ENCODE measurements at places on chromosomes 1 and 21.

GRCh38 chr1:183318433-183318832, 99.7 kb downstream of the NMNAT2 start:
- no peak for DNase-seq

- no peak for DNase-seq
Observed at GRCh38 chr1:233229288-233229687, 66.2 kb downstream of the PCNX2 start.

DNA sequence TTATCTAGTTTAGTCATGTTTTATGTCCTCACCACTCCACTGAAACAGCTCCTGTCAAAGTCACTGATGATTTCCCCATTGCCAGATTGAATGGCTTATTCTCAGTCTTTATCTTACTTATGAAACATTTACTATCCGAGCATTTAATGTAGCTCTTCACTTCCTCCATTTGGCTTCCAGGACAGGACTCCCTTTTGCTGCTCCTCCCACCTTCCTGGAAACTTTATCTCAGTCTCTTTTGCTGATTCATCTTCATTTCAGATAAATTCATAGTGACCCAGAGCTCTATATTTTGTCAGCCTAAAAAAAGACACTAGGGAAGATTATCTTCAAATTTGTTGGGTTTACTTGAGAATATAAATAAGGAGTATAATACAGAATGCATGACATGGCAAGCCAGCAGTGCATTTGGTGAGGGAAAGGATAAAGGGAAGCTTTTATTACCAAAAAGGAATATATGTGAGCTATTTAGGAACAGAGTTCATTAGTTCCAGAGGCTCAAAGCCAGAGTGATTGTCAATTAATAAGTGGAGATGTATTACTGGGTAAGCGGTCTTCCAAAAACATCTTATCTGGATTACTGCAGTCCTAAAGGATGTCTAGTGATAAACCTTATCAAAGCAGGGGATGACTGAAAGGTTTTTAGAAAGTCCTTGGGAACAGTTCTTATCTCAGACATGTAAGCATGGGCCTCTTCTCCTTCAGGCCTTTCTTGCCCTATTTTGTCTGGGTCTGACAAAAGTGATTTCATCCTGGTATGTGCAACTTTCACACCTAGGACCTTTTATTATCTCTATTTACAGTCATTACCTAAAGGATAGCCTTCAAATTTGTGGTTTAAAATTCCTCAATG, 25.6 kb downstream of the IL23R start:
- DNase-seq = no peak

- DNase-seq = no peak
Observed at GRCh38 chr1:10968411-10968826, 44.0 kb upstream of the TARDBP start.

- peak; percentile 69 for DNase-seq
Observed at GRCh38 chr21:29372063-29372802, 73.5 kb downstream of the BACH1 start.

DNA sequence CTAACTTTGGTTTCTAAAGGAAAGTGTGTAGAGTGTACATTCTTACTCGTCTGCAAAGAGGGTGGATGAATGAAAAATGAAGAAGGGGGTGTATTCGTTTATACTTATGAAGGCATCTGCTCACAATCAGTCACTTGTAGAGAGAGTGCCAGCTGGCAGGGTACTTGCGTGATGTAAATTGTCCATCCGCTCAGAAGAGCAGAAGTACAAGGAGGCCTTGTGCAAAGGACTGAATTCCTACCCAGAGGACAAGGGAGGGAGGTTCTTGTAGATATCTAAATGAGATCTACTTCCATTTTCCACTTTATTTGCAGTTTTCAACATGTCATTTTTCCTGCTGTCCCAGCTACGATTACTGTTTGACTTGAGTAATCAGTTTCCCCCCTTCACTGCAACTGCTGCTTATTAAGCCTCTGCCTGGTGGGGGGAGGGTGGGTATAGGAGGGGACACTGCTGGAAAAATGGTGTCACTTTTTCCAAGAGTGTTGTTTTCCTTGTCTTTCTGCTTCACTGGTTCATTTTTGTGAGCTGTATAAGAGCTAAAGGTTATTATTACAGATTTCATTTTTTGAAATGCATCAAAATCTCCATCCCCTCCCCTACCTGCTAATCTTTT, 67.3 kb downstream of the LAMC1 start:
- no peak for DNase-seq

DNA sequence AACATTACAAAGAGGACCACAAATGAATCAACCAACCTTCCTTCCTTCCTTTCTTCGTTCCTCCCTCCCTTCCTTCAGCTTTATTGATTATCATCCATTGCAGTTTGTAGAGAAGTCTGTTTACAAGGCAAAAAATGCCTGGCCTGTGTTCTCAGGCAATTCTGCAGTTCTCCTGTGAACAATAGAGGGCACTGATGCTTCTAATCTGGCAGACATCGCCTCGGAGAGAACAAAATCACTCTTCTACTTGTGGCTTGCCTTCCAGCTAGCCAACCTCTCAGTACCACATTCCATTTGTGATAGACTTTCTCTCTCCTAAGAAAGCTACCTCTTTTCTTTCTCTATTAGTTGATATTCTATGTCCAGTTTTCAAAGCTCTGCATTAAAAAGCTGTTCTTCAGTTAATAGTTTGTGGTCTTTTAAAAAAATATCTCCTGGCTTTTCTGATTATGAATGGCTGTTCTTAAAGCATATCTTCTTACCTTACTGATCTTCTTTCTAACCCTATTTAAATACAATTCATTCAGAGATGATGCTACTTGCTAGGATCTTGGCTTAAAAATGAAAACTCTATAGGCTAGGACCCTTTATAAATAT, 26.9 kb upstream of the ESRRG start:
- no peak for DNase-seq

DNA sequence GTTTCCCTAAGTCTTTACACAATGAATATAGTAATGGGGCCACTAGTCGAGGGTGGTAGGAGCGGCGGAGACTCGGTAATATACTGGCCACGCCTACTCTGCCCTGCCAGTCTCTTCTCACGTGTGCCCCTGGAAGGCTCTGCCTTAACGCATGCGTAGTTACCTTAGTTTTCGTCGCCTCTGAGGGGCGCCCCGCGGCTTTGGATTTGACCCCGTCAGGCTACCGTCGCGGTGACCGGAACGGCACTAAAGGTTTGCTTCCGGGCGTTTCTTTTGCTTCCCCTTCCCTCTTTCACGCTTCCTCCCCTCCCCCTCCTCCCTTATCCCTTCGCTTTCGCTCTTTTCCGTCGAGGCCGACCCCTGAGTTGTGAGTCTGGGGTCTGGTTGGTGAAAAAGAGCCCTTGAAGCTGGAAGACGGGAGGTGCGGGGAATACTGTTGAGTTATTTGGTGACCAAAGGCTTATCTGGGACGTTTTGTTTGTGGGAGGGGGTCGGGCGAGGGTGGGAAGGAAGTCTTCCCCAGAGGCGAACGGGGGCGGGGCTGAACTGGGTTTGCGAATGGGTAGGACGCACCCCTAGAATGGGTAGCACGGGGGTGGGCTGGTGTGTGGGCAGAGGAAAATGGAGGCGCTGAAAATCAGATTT, at the start of gene SETDB1:
SETDB1 (plus strand) TSS at position 267 of the 645 bp plus-strand sequence. CDS start 1,352 bp downstream, outside the sequence.
- DNase-seq = peak; percentile 95

GRCh38 chr1:162756523-162756922, 34.0 kb upstream of the HSD17B7 start:
- no peak for DNase-seq

GRCh38 chr1:181126289-181126688, 37.8 kb downstream of the IER5 start:
- DNase-seq = no peak

DNA sequence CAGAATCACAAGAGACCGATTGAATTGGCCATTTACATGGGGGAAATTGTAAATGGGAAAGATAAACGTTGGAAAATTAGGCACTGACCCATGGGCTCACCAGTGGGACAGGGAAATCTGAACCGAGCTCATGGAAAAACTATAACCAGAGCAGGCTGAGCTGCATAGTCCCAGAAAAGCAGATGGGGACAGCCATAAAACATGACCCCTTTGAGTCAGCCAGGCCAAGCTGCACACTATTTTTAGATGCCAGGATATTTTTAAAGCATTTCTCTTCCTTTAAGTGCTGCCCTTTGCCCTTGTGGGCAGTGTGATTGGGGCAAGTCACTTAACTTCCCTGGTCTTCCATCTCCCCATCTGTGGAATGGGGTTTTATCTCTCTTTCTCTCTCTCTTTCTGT, 184.1 kb downstream of the FOXD2 start:
- DNase-seq = no peak

- DNase-seq = no peak
Observed at GRCh38 chr1:185408700-185409270, 91.7 kb upstream of the IVNS1ABP start.

GRCh38 chr1:33455539-33456501, 16.6 kb upstream of the ZSCAN20 start:
- peak; percentile 17 for DNase-seq

DNA sequence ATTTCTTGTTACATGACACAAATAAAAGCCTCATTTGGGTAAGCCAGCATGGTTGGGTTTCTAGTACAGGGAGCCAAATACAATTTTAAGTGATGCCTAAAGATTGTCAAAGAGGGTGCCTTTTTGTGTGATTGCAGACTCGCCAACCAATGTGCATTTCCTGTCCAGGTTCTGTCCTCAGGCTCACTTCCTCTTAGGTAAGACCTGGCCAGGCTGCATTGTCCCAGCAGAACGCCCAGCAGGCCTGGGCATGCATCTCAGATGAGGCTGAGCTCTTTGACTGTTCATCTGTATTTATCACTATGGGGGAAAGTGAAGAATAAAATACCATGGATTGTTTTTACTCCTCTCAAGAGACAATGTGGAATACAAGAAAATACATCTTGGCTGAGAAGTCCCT, 49.7 kb downstream of the KCNC4 start:
- no peak for DNase-seq

DNA sequence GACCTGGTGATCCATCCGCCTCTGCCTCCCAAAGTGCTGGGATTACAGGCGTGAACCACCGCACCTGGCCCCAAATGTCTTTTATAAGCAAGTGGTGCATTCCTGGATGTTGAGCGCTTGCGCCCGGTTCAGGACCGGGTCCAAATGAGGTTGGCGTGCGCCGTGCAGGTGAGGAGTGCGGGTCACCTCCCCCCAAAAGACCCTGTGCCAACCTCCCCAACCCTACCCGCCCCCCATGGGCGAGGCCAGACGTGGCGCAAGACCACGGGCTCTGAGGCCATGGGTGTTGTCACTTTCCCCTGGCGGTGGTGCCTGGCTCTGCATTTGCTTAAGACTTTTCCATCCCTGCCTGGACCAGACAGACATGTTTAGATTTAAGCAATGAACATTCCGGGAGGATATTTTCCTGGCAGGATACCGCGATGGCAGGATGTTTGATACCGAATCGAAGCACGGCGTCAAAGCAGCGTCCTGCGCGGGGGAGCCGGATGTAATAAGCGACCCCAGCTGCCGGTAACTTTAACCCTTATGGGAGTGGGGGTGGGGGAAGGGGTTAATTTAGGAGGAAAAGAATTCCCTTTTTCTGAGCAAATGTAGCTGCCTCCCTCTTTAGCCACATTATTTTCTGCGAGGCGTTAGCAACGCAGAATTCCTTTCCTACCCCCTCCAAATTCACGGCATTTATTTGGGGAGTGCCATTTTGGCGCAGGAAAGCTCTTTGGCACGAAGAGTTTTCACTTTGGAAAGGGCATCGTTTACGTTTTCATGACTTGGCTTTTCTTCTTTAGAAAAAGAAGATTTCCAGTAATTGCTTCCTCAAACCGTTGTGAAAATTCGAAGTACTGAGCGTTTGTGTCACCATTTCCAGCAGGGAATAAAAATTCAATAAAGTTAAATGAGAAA, 27.8 kb upstream of the RNF187 start:
- DNase-seq = peak; percentile 61

DNA sequence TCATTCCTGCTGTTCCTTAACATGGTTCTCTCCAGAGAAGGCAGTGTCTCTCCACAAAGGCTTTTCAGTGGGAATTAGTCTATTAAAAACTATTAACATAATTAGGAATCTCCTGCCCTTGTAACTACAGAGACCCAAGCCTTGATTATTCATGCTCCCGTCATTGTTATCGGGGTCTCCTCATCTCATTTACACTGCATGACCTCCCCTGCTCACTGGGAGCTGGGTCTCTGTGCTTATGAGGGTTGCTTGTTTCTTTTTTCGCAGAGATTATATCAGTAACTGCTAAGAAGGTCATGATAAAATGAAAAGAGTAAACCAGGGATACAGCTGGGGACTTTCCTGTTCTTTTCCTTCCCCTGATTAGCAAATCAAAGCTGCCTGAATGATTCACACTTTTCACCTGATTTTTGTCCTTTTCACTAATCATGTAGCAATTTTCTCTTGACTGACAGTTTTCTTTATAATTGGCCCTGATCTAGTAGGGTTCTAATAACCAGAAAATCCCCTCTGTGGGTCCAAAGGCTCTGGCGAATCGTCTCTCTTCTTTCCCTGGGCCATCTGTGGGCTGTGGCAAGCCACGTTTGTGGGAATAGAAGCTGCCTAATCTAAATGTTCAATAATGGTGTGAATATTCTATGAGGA, 116.5 kb upstream of the BARHL2 start:
- no peak for DNase-seq

DNA sequence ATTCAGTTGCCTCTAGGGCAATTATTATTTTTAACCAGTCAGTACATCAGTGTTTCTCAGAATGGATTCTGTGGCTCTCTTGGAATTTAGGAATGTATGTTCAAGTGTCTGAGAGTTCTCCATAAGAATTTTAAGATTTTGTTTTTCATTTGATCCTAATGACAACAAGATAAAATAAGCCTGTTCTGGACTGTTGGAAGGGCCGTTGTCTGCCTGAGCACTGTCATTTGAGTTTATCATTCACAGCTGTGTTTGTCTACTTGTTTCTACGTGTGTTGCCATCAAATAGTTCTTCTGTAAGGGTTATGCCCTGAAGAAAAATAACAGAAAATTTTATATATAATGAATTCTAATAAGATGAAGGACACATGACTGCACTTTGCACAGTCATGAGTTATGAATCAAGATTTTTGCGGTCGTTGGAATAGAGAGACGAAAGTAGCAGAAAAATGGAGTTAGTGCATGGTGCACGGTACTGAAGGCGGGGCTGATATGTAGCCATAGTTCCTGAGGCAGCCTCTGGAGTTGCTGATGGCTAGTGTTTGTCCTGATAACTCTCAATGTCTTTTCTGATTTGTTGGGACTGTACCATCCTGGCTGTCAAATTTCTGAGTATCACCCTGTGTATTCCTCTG, 92.5 kb downstream of the NOS1AP start:
- DNase-seq = no peak

- DNase-seq = no peak
Observed at GRCh38 chr1:15622712-15623373, 5.6 kb downstream of the DDI2 start.

DNA sequence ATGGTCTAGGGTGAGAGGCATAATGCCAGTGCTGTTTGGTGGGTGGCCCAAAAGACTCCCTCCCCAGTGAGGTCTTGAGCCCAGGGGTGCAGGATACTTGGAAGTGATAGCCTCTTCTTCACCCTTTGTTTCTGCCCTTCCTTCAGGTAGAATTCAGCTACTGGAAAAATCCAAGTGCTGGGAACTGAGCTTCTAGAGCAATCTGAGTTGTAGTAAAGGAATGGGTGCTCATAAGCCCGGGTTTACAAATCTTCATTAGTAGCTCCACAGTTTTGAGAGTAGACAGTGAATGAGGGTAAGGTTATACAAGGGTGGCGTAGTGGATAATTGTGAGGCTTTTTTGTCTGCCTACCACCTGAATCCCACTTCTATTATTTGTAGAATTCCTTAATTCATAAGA, 29.2 kb upstream of the CD84 start:
- no peak for DNase-seq

Data from stimulated activated CD4-positive, alpha-beta T cell treated with anti-CD3 and anti-CD28 coated beads, Interleukin-4, amount 100 ng/mL, for 24 hours (primary cell).